ENCODE measurements at places on chromosomes 3 and 15.

GRCh38 chr3:98558100-98558827, 26.5 kb downstream of the GPR15 start:
- no peak for ATAC-seq

DNA sequence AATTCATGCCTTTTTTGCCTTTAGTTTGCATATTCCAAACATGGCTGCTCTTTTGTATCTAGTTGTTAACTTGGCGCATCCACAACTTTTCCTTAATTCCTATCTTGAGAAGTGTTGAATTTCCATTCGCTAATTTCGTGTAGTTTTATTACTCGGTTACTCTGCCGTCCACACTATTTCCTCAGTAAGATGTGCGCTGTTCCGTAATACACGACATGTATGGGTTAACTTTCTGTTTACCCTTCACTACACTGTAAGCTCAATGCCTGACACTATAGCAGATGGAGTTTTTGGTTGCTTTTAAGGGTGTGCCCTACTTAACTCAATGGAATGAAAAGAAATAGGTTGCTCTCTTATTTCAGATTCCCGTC, 724 bp downstream of the RPSA start:
- no peak for ATAC-seq

GRCh38 chr15:45744236-45744589, 109.4 kb downstream of the SQOR start:
- no peak for ATAC-seq

GRCh38 chr15:91471468-91471867, 371.4 kb downstream of the SV2B start:
- peak; percentile 86 for ATAC-seq

DNA sequence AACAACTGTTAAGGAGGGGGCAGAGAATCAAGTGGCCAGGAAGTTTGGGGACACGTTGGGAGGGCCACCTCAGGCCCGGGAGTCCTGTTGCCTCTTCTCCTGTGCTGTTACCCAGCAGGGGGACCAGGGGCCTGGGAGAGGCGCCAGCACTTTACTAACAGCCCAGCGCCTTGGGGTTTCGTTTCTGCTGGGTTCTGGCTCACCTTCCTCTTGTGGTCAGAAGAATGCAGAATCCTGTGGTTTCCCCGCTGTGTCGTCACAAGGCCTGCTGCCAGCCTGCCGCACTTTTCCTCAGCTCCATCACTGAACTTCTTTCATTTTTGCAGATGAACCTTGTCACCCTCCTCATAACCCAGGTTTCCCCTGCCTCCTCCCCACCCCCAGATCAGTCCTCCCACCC, 67.7 kb downstream of the SLC30A4 start:
- ATAC-seq, result peak; percentile 76

DNA sequence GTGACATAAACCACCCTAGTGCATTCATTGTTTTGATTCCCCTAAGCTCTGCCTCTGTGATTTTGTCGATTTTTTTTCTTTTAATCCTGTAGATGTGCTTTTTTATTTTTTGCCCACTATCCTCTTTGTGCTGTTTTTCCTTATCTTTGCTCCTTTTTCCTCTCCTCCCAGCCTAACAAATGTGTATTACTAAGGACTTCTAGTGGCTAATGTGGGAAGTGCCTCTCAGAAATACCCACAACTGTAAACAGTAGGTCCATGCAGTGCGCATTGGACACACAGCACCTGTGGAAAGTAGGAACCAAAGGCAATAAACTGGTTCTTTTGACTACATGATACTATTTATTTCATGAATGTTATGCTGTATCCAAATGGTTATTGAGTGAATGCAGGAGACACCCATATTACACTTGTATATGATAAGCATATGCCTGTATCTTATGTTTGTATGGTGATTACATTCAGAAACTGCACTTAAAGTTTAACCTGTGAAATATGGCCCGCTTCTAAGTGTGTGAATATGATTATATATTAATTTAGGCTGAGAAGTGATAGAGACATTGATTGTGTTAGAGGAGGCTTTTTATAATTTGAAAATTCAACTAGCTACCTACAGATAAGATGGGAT, 147.8 kb downstream of the PLCL2 start:
- peak; percentile 91 for ATAC-seq

DNA sequence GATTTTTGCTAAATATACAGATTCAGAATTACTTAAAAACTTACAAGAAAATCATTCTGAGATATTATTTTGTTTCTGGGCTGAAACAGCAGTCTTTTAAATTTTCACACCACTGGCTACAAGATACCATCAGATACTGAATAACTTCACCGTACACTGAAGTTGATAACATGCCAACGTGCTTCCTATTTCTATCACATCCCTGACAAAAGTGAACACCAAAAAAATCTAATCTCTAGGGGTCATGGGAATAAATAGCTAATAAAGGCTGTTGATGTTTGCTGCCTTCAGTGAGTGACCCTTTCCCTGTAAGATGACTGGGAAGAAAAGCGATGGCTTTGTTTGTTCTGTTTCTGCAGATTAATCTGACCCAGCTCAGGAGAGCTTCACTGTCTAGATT, 120.5 kb downstream of the DUT start:
- ATAC-seq, result no peak

DNA sequence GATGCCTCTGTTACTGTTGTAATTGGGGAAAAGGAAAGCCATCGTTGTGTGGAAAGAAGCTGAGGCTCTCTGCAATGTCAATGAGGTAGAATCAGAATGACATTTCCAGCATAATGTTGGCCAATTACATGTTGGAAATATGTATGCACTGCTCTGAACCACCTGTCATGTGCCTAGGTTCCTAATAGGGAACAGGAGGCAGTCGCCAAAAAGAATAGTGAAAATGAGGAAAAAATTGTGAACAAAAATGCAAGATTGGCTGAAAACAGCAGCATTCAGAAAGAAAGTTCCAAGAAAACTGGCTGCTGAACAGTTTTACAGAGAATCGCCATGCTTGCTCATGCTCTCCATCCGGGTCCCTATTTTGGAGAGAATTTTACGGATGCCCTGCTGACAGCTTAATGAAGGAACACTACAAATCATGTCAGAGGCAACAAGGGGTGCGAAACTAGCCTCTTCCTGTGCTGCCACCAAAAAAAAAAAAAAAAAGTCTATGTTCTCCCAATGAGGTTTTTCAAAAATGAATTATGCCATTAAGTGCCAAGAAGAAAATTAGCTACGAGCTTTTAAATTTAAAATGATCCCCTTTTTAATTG, 305.9 kb upstream of the ARRDC4 start:
- ATAC-seq, result no peak

Data from SK-N-SH treated with all-trans-retinoic acid at 6 μM for 48 hours (cell line).